ENCODE measurements at places on chromosomes 1 and 21.

DNA sequence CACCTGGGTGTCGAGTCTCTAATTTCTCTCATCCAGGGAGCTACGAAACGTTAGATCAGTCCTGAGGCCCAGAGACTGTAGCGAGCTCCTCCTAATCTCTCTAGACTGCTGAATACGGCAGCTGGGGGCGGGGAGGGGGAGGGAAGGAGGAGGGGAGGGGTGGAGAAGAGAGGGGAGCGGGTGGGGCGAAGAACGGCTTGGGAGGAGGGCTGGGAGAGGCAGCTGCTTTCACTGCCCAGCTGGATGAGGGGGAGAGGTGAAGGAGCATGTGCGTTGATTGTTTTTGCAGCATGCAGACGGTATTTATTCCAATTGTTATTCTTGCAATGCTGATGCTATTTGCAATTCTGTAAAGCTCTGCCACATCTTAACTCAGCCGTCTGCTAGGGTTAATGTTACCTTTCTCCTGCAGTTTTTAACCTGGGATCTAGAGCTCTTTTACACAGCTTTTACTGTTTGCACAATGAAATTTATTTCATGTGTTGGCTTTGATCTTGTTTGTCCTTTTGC is 790 bp downstream of the DNAJC6 start:
- no peak for DNase-seq

GRCh38 chr1:7623842-7624241 is 147.3 kb upstream of the VAMP3 start:
- DNase-seq = no peak

DNA sequence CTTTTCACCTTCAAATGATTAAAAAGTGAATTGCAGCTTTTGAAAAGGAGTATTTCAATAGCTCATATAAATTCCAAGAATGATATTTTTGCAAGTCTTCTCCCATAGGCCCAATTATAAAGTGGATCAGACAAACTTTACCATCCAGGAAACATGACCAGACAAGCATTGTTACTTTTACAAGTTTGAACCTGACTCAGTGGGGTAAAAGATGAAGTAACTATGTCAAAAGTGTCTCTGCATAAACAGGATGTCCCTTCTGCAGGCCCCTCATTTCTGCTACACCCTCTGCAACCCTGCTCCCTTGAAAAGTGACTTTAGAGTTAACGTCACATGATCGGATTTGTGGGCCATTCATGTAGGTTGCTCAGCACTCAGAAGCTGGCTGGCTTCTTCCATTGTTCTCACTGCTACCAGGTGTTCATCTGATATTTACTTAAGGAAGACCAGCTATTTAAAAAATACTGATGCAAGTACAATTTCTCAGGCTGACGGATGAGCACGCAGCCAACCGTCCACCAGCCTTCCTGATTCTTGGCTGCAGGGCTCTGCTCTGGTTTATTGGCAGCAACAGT is 32.3 kb downstream of the URB1 start:
- no peak for DNase-seq

- no peak for DNase-seq
Observed at GRCh38 chr1:230206976-230207375, 139.9 kb downstream of the GALNT2 start.

DNA sequence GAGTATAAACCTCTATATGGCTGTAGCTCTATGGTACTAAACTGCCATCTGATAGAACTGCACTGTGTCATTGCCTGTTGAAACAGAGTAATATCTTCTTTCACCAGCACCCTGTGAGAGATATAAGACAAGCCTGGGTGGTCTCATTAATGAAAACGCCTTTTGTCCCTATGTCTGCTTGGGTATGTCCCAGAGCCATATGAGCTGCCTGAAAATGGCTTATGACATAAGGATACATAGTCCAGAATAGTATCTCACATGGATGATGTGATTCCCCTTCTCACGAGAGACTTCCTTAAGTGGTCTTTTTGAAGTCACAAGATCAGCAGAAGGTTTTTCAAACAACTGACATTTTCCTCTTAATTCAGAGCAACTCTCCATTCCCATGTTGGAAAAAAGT is 7.3 kb upstream of the TMCC2 start:
- DNase-seq = no peak

DNA sequence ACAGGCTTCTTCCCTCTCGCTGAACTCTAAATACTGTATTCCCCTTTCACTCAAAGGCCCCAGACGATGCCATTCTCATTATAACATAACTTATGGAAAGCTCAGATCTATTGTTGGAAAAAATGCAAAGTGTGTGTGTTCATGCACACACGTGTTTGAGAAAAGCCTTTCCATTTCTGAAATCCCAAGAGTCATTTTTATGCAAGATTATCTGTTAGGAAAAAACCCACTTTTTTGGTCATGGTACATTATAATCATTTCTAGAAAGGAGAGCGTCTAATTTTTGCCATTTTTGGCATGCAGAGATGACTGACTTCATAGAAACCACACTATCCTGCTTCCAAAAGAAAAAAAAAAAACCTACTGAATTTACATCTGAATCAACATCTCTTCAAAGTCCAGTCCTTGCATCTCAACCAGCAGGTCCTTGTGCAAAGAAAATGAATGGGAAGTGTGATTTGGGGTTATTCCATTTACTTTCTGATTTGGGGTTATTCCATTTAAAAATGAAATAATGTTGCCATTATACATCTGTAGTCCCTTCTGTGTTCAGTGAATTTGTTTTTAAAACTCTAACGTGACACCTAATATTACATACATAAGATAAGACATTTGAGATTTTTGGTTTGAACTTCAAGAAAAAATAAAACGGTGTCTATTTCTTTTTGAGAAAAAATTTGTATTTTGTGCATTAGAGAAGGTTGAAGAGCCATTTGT is 150.3 kb downstream of the DHRS3 start:
- DNase-seq = no peak

- no peak for DNase-seq
Observed at GRCh38 chr1:241844593-241844992, 3.4 kb upstream of the EXO1 start.

GRCh38 chr1:150521196-150521968 is 5.8 kb downstream of the FALEC start:
- no peak for DNase-seq

DNA sequence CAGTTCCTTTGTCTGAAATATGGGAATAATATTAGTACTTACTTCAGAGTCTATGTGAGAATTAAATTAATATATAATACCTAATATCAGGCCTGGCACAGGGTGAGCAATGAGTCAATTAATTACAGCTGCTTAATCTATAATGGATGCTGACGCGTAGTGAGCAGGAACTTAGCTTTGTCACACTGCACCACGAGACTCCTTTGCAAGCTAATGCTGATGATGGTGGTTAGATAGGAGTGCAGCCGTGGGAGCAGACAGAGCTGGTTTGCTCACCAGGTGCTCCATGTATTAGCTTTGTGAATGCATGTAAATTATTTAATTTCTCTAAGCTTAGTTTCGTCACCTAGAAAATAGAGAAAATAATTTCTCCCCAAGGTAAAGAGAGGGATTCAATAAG is 35.1 kb downstream of the KCNJ15 start:
- no peak for DNase-seq

GRCh38 chr1:49346767-49347349 is 570.2 kb upstream of the BEND5 start:
- DNase-seq = no peak

DNA sequence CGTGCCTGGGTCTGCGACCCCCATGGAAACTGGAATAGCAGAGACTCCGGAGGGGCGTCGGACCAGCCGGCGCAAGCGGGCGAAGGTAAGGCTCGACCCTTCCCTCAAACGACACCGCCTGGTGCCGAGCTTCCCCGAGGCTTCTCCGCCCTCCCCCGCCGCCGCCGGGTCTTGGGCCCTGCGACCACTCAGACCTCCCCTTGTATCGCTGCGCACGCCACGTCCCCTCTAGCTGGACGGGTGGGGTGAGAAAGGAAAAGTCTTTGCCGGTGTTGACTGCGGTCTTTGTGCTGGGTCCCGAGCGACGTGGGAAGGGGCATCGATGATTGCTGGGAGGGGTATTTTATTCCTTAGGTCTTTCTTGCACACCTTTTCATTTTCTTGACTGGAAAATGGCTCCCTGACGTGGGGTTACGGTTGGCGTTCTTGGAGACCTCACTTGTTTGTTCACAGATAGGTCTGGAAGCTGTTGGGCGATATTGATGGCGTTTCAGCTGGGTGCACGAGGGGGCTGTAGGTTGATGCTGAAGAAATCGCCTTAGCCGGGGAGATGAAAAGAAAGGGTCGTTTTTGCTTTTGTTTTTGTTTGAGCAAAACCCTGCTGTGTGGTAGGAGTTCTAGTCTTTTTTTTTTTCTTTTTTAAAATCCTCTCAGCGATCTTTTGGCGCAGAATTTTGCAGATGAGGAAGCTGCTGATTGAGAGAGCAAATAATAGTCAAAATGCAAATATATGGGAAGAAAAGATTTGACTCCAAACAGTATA is 776 bp downstream of the KDM1A start:
- DNase-seq = no peak

GRCh38 chr1:51871351-51871975 is 7.1 kb downstream of the NRDC start:
- DNase-seq = no peak

GRCh38 chr1:64440183-64440826 is 29.6 kb upstream of the CACHD1 start:
- no peak for DNase-seq

GRCh38 chr1:44472620-44473525 is 67.8 kb downstream of the RNF220 start:
- DNase-seq = no peak

DNA sequence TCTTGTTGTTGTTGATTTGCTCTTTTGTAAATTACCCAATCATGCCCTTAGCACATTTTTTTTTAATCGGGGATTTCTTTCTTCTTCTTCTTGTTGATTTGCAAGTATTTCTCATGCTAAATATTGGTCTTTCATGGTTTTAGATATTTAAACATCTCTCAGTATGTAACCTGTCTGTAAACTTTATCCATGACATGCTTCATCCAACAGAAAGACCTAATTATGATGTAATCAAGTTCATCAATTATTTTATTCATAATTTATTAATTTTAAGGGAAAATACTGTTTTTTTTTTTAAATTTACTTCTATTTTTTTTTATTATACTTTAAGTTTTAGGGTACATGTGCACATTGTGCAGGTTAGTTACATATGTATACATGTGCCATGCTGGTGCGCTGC is 69.8 kb downstream of the TNFSF18 start:
- no peak for DNase-seq

- no peak for DNase-seq
Observed at GRCh38 chr21:34770576-34770975, 101.8 kb downstream of the CLIC6 start.

DNA sequence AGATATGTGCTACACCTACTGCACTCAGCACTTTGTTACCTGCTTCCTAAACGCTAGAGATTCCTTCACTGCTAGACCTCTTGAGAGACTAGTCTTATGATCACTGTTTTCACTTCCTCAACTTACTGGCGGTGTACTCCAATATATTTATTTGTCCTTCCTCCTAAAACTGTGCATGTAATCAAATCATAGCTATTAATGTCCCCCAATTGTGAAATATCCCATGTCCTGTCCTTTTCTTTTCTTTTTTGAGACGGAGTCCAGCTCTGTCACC is 3.4 kb downstream of the SOAT1 start:
- no peak for DNase-seq

DNA sequence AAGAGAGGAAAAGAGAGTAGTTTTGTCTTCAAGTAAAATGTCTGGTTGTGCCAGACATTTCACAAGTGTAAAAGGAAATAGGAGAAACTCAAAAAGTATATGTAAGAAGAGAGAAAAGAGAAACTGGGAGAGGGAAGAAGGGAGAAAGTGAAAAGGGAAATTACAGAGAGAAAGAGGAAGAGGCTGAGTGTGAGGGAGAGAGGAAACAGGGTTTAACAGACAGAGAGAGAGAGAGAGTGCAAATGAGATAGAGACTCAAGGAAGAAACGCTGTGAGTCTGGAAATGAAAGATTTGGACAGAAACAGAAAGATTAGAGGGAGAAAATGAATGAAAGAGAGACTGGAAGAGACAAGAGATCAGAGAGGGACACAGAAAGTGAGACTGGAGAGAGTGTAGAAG is 806.2 kb downstream of the PLA2G4A start:
- no peak for DNase-seq

- no peak for DNase-seq
Observed at GRCh38 chr21:14550135-14550534, 4.0 kb upstream of the SAMSN1 start.

DNA sequence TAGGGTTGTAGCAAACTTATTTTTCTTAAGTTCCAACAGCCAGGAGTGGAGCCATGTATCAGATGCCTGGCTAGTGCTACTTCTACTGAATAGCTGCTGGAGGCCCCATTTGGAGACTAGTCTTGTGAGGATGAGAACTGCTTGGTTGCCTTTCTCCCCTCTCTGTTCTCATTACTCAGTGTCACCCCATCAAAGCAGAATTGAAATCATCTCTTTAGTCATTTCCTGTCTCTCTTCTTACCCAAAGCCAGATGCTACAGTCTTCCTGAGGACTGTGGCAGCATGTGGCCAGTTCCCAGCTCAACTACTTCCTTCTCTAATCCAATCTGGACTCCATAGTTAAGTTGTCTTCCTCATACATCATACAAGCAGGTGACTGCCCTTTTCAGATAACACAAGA is 197.5 kb downstream of the BRINP2 start:
- DNase-seq = no peak

DNA sequence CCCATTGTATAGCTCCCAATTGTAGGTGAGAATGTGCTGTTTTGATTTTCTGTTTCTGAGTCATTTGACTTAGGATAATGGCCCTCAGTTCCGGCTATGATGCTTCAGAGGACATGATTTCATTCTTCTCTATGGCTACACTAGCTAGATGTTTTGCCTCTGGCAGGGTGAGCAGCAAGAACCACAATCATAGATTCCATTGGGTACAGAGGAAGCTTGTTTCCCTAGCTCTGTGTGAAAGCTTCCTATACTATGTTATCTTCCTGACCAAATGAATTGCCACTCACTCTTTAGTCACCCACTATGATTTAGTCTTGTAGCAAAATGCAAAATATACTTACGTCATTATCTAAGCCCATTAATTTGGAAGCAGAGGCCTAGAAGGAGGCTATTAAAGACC is 616.3 kb downstream of the PLA2G4A start:
- no peak for DNase-seq

DNA sequence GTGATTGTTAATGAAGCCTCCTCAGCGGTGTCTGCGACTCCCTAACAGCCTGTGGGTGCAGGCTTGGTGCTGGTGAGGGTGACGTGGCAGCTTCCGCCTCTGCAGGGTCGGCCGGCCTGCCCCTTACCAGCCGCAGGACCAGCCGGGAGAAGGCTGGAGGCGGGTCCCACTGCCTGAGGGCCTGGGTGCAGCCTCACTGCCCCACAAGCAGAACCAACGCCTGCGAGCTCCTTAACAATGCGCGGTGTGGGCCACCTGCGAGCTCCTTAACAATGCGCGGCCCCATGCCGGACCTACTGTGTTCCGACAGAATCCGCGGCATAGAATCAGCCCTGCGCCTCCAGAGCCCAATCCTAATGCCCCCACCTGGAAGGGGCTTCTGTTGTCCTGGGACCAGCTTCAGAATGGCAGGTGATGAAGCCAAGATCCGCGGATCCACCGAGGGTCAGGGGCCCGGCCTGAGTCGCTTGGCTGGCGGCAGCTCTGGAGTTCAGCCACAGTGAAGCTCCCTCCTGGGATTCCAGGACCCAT is 54.4 kb upstream of the AJAP1 start:
- no peak for DNase-seq
